ENCODE measurements at places on chromosomes 6 and 20.

- DNase-seq: no peak
Observed at GRCh38 chr20:47544240-47544639, 42.6 kb downstream of the NCOA3 start.

- no peak for DNase-seq
Observed at GRCh38 chr6:125104425-125104824, 49.1 kb upstream of the TPD52L1 start.

DNA sequence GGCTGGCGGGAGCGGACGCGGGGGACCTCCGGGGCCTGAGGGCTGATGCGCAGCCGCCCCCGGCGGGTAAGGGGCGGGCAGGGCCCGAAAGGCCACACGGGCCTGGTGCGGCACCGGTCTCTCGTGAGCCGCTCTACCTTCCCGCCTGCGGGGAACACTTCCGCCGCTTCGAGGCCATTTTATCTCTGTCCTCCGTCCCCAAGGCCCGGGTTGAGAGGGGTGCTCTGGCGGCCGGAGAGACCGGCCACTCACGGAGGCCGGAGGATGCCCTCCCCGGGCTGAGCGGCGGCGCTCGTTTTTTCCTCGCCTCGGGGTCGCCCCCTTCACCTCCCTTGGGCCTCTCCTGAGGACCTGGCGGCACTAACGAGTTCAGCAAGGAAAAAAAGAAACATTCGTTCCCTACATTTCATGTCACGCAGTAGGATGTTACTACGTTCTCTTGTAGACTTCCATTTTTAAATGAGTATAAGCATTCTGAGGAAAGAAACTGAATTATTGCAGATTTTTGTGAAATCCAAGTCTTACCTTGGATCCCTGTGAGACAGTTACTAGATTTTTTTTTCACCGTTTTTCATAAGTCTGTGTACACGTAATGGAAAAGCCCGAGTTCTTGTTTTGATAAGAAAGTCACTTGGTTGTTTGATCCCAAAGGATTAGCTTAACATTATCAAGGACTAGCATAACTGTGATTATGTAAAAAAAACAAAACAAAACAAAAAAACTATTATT lies 575 bp downstream of the WTAP start:
- peak; percentile 30 for DNase-seq

GRCh38 chr20:62177307-62177706 lies 5.5 kb upstream of the MTG2 start:
- DNase-seq: no peak

- DNase-seq: no peak
Observed at GRCh38 chr20:50953821-50954220, 4.5 kb downstream of the DPM1 start.

DNA sequence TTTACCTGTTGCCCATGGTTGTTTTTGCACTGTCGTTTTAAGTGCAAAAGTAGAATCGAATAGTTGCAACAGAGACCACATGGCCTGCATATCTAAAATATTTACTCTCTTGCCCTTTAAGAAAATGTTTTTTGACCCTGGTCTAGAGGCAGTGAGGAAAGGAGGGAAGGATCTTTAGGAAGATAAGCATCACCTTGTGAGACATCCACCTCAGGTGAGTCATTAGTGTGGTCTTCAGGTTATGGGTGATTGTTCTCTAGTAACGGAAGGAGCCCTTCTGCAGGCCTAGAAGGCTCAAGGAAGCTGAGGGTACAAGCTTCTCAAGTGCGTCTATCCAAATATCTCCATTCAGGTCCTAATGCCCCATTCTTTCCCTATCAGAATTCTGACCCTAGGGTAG lies 6.6 kb upstream of the RAB44 start:
- DNase-seq: no peak

DNA sequence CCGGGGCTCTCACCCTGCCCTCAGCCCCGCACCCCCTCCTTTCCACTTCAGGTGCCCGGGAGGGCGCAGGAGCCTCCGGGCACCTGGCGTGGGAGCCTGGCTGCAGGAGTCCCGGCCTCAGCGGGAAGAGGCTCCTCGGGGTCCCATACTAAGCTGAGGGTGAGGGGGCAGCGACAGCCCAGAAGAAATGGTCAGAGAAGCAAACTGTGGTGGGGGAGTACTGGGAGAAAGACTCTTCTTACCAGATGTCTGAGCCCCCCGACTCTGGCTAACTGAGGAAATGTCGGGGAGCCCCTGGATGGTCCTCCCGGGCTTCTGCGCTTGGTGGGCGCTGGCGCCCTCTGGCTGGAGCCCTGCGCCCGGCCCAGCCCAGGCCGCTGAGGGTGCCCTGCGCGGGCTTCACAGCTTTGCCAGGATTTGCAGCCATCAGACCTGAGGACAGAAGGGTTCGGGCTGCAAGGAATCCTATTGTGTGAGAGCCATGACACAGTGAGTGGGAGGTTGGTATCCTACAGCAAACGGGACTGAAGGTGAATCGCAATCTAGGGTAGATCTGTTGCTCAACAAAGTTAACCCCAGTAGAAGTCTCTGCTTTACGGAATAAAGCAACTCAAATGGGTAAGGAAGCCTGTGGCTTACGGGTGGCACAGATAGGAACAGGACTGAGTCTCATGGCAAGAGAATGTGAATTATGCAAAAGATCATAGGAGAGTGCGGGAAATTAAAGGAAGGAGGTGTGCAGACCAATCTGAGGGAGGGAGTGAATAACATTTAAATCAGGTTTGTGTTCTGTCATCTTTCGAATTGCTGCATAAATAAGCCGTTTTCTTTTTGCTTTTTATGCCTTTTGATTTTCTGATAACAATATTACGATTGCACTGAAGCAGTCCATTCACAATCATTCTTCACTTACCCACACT lies 639 bp upstream of the RCAN2 start:
- no peak for DNase-seq

DNA sequence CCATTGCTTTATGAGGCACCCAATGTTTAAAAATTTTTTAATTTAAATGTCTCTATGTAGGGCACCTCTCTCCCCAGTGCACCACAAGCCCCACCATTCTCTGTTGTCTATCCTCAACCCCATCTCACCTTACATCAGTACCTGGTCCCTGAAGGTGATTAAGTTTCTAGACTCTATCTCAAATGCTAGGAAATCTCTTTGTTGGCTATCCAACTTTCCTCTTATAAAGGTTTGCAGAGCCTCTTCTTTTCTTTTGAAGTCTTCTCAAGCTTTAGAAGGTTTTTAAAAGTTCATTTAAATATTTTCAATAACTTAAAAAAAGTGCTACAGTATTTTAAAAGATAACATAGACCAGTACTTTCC lies 76.5 kb upstream of the TBC1D7 start:
- no peak for DNase-seq

- DNase-seq: peak; percentile 63
Observed at GRCh38 chr6:40788661-40789655, 201.8 kb upstream of the LRFN2 start.

- DNase-seq: no peak
Observed at GRCh38 chr6:149869275-149869892, 5.2 kb upstream of the LRP11 start.

DNA sequence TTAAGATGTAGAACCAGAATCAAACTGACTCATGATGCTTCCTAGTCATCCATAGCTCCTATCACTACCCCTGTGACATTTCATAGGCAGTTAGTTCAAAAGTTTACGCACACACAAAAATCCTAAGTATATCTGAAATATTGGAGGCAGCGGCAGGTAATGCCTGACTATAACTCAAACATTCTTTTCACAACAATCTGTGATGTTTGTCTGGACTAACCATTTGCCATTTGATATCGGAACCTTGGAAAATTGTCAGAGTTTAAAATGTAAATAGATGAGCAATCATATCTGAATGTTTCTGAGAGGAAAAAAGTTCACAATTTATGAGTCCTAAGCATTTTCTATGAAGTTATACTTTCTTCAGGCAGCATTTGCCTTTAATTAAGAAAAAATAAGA lies 1078.2 kb downstream of the EPHA7 start:
- DNase-seq: no peak

- DNase-seq: no peak
Observed at GRCh38 chr6:36692220-36692619, 5.4 kb upstream of the RAB44 start.

DNA sequence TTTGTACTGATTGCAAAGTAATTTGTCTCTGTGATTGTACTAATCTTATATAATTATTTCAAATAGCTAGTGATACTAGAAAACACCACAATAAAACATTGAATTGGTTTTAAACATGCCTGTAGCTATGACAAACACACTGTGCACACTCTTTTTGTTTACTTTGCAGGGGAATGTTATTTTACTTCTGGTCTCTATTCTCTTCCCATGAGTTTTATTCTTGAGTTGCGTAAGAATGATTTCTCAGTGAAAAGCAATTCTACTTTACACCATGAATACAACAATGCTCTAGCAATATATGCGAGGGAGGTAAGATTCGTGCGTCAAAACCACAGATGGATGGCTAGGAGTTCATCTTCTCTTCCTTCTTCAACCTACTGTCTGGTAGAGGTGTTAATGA lies 68.4 kb upstream of the PHACTR1 start:
- no peak for DNase-seq

DNA sequence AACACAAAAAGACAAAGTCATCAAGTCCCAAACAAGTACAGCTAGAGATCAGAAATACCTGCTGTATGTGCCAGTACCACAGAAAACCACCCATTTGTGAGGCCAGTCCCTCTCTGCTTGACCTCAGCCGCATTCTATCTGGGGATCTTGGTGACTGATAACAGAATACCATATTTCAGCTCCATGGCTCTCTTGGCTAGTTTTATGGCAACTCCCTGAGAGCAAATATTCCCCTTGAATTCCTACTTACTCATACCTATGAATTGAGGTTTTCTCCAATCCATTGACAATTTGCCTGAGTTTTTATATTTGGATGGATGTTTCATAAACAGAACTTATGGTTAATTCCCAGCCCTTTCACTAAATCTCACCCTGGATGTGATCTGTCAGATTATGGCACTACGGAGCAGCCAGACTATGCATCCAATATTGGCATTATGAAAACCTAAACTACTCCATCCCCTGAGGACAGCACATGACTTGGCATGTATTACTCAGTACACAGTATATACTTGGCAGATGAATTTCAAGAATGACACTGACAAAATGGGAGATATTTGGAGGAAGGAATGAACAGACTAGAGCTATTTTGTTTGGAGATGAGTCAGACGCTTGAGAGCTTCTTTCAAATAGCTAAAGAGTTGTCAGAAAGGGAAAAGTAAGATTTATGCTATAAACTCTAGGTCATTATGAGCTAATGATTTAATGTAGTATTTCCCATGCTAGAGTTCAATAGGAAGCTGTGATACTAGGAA lies 95.7 kb downstream of the PRDM1 start:
- DNase-seq: no peak

GRCh38 chr6:116405138-116405537 lies 34.4 kb downstream of the DSE start:
- no peak for DNase-seq

GRCh38 chr6:168196385-168196860 lies 117.4 kb upstream of the FRMD1 start:
- no peak for DNase-seq

DNA sequence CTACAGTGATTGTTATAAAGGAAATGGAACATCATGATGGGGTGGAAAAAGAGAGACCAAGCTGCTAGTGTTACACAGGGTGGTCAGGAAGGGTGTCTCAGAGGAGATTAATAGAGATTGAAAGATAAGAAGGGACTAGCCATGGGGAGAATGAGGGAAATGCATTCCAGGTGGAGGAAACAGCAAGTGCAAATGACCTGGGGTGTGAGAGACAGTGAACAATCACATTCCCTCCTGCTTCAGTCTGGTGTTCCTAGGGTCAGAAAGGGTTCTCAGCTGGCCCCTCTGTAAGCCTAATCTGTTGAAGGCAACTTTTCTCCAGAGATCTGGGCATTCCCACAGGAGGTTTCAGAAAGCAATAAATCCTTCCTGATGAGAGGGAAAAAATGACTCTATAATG lies 3.6 kb upstream of the KCNB1 start:
- no peak for DNase-seq

GRCh38 chr6:156562019-156562418 lies 215.2 kb upstream of the ARID1B start:
- no peak for DNase-seq

GRCh38 chr6:143564484-143565017 lies 53.0 kb upstream of the FUCA2 start:
- DNase-seq: no peak

GRCh38 chr6:41581381-41581991 lies 35.3 kb downstream of the FOXP4 start:
- DNase-seq: no peak

GRCh38 chr20:24648919-24649318 lies 179.5 kb downstream of the SYNDIG1 start:
- no peak for DNase-seq

- DNase-seq: no peak
Observed at GRCh38 chr20:4674672-4675071, 47.0 kb upstream of the PRND start.

GRCh38 chr6:36964349-36964748 lies 9.8 kb downstream of the PI16 start:
- DNase-seq: no peak

- DNase-seq: no peak
Observed at GRCh38 chr6:108779536-108780275, 68.5 kb upstream of the ARMC2 start.

- DNase-seq: no peak
Observed at GRCh38 chr6:20932284-20932683, 398.0 kb downstream of the CDKAL1 start.

- DNase-seq: no peak
Observed at GRCh38 chr6:37663019-37663810, 34.5 kb downstream of the MDGA1 start.

- DNase-seq: peak; percentile 16
Observed at GRCh38 chr6:112086744-112087135, 542 bp downstream of the TUBE1 start.

GRCh38 chr20:21323640-21324039 lies 20.5 kb downstream of the XRN2 start:
- DNase-seq: no peak

GRCh38 chr6:81831274-81831673 lies 78.8 kb upstream of the TENT5A start:
- no peak for DNase-seq

DNA sequence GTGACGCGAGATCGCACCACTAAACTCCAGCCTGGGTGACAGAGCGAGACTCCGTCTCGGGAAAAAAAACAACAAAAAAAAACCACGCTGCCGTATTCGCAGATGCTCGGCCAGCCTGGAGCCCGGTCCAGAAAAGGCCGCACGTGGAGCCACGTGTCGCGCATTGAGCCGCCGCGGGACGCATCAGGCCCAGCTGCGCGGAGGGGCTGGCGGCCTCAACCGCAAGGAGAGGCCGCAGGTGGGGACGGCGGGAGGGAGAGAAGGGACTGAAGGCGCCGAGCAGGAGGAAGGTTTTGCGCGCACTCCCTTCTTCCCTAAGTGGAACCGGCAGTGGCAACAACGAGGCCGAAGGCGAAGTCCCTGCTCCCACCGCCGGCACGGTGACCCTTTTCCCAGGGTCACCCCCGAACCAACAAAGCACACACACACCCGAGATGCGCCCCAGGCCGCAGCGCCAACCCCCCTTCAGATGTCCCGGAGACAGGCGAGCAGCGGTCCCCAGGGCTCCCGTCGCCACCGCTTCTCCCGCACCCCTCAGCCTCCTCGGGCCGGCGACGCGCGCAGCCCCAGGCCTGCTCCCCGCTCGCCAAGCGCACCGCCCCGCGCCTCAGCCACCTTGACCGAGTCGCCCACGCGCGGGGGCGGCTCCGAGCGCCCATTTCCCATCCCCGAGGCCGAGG lies 681 bp downstream of the SYCP2 start:
- no peak for DNase-seq

Data from Jurkat, Clone E6-1 (cell line).